ENCODE measurements at places on chromosomes 6 and 20. TPM values are rescaled to one million over a fixed set of nuclear protein-coding genes. Genes with fewer than 3 reads are reported as not detected.

The LAMA4 gene
- 904 TPM for total RNA-seq

The EEF1A2 gene
- total RNA-seq: not detected

The MAS1 gene
- under 0.01 TPM for total RNA-seq

The PTPRT gene
- total RNA-seq: not detected

The TGM2 gene
- 117 TPM for total RNA-seq

The VGLL2 gene
- total RNA-seq: not detected

The OLIG3 gene
- total RNA-seq: 0.74 TPM

The TMEM244 gene
- total RNA-seq: not detected

The RIPPLY2 gene
- not detected for total RNA-seq

The SSR1 gene
- 94.4 TPM for total RNA-seq

The MOXD1 gene
- total RNA-seq: 78.8 TPM

The PARD6B gene
- 1.4 TPM for total RNA-seq

The ZBTB12 gene
- total RNA-seq: 3.8 TPM

The ITPA gene
- total RNA-seq: 26.2 TPM
